C1 segment of cervical spinal cord (tissue), 14 donors: ENCODE measurements at places on chromosomes 2 and 18.

GRCh38 chr2:191976436-191976835 is 129.5 kb upstream of the CAVIN2 start:
- no peak for DNase-seq

GRCh38 chr18:11514267-11514666 is 95.1 kb upstream of the SLC35G4 start:
- DNase-seq: no peak

- no peak for DNase-seq
Measured at GRCh38 chr18:55465313-55465712, 122.7 kb downstream of the TCF4 start.

- DNase-seq: no peak
Measured at GRCh38 chr2:86045541-86045940, 60.1 kb downstream of the POLR1A start.

DNA sequence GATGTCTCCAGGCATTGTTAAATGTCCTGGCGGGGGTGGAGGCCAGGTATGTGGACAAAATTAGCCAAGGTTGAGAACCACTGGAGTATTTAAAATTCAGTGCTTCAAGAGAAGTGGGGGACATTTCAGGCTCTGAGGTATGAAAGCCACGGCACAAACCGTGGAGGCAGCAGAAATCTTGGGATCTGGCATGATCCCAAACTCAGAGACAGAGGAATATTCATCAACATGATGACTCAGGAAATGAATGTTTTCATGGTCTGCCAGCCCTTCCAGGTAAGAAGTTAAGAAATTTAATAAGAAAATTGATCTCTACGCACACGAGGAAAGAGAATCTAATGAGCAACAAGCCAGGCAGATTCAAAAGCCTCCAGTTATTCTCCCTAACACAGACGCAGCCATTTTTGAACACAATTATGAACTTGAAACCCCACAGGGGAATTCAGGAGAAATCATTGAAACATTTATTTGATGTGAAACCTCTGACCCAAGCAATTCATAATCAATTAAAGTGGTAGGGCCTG is 11.3 kb upstream of the GRP start:
- no peak for DNase-seq

DNA sequence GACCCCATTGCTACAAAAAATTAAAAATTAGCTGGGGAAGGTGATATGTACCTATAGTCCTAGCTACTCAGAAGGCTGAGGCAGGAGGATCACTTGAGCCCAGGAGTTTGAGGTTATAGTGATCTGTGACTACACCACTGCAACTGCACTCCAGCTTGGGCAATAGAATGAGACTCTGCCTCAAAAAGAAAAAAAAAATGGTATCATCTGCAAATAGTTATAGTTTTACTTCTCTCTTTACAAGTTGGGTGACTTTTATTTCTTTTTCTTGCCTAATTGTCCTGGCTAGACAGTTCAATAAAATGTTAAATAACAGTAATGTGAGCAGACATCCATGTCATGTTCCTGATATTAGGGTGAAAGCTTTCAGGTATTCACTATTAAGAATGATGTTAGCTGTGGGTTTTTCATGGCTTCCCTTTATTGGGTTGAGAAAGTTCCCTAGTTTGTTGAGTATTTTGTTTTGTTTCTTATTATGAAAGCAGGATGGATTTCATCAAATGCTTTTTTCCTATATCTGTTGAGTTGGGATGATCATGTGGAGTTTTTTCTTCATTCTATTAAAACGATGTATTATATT is 24.9 kb upstream of the ACOXL start:
- no peak for DNase-seq

- no peak for DNase-seq
Measured at GRCh38 chr2:20226152-20226545, 1.2 kb upstream of the SDC1 start.

GRCh38 chr18:72762515-72763122 is 105.2 kb downstream of the NETO1 start:
- no peak for DNase-seq

- DNase-seq: no peak
Measured at GRCh38 chr18:59908799-59909198, 9.0 kb downstream of the PMAIP1 start.
